Central memory CD8-positive, alpha-beta T cell (primary cell): ENCODE measurements at places on chromosomes 5 and 9.

- no peak for DNase-seq
Observed at GRCh38 chr5:53594419-53594818, 34.0 kb downstream of the NDUFS4 start.

DNA sequence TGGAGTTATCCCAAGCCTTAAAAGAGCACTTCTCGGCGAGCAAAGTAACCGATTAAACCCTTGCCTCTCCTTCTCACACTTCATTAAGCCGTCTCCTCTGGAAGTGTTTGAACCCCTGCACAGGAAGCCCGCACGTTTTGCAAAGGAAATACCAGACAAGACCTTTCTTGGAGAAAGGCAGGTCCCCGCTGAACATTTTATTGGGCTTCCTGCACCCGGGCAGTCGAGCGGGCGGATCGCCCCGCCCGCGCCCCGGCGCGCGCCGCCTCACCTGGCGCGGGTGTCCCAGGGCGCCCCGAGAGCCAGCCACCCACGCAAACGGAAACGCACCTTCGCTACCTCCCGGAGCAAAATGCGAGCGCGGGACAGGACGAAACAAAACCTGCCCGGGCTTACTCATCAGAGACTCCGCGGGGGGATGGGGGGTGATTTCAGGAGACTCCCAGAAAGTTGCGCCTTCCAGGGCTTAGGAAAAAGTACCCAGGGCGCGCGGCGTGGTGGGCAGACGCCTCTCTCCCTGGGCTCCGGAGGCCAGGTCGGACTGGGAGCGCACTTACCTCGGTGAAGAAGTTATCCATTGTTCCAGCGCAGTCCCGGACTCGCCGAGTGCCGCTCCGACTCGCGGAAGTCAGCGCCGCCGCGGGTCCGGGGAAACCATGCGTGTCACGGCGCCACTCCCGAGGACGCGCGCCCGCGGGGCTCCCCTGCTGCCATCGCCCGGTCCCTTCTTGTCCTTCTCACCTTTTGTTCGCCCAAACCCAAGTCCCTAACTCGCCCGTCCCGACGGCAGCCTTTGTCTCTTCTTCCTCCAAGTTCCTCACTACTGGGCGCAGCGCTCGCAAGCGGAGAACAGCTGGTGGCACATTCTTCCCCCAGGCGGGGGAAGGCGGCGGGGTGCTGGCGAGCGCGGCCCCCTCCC, 598 bp downstream of the MYO10 start:
- no peak for DNase-seq

DNA sequence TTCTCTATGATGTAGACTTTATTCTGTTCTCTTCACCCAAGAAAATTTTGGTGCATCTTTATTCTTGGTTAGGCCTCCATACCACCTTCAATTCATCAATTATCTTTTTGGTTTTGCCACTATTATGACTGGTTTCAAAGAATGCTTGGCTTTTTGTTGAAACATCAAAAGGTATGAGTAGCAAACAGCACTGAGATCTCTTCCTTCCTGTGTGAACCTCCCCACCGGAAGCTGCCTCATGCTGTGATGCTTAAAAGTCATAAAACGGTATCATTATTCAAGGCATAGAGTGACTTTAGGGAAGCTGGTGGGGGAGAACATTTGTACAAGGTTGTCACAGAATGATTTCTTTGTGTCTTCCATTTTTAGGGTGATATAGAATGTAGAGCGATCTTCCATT, 70.6 kb downstream of the IQGAP2 start:
- no peak for DNase-seq

DNA sequence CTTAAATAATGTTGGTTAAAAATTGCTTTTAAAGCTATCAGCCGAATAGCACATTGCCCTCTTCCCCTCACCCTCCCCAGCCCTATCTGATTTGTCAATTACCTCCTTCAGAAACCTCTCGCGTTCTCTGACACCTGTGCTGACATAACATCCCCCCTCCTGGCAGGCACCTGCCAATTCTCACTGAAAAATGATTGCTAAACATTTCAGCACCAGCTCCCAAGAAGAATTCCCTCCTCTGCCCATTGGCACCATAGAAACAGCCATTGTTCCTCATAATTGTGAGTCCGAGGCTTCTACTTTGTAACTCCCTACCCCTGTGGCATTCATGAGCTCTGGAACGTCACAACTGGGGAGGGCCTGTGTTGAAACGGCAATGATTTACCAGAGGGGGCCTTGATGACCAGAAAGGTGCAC, 20.2 kb downstream of the CDH6 start:
- DNase-seq, result no peak

GRCh38 chr5:5353681-5354080, 68.8 kb upstream of the ICE1 start:
- no peak for DNase-seq

DNA sequence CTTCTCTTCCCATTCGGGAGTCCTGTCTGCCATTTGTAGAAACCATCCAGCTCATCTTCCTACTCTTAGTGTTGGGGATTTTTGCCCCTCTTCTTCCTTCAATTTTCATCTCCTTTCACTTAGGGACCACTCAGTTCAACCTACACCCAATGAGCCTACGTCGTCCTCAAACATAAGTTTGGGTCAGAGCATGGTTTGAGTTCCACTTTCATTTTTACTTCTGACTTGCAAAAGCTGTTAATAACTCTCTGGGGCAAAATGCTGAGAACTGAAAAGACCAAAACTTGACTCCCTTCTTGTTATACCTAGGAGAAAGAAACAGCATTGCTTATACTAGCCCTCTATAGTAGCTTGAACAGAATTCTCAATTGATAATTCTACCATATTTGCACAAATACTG, 381.5 kb upstream of the MPDZ start:
- no peak for DNase-seq

GRCh38 chr9:94867842-94868312, 141.4 kb downstream of the AOPEP start:
- no peak for DNase-seq

DNA sequence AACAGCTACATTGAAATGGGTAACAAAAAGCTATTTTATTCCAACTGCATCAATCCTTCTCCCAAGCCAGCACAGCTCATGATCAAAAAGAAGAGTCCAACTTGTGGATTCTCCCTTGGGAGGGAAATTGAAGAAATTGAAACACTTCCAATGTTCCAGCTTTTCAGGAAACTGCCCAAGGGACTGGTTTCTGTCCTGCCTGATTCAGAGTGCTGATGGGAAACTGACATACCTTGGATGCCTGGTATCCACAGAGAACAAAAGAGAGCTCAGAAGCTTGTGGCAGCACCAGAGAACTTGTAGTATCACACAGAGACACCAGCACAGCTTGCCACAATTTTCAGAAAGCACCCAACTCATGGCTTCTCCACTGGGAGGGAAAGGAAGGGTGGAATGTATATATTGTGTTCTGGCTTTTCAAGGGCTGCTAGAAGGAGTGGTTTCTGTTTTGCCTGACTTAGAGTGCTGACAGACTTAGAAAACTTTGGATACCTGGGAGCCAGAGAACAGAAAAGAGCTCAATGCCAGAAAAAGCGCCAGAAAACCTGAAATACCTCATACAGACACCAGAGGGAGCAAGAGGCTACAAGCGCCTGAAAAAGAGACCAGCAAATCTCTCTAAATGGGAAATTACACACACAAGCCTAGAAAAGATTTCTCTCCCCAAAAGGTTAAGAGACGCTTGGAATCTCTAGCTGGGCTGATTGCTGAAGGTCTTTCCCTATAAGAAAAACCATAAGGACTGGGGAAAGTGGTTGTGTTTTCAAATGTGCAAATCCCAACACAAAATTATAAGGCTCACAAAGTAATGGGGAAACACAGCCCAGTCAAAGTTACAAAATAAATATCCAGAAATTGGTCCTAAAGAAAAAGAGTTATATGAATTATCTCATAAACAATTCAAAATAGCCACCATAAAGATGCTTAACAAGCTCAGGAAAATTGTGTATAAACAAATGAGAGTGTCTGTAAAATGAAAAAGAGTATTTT, 178.8 kb downstream of the SPOCK1 start:
- no peak for DNase-seq

GRCh38 chr5:15798006-15798405, 298.0 kb downstream of the FBXL7 start:
- DNase-seq, result no peak

DNA sequence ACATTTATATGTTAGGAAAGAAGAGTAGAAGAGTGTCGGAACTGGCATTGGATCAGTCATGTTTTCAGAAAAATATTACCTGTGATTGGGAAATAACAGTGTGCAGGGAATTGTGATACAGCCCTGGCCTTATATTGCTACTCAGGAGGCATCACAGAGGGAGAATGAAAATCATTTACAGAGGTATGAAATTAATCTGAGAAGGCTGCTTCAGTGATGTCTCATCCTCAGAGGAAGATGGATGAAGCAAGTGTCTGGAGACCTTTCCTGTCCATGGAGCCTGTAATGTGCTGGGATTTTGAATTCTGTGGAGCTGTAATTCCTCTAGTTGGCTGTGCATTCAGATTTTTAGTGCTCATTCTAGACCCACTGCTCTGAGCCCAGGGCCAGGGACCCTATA, 3.8 kb downstream of the ACTBL2 start:
- DNase-seq, result no peak

- DNase-seq, result no peak
Observed at GRCh38 chr5:14231156-14231555, 88.0 kb downstream of the TRIO start.

- DNase-seq, result no peak
Observed at GRCh38 chr9:77614645-77615044, 33.5 kb downstream of the GNA14 start.

DNA sequence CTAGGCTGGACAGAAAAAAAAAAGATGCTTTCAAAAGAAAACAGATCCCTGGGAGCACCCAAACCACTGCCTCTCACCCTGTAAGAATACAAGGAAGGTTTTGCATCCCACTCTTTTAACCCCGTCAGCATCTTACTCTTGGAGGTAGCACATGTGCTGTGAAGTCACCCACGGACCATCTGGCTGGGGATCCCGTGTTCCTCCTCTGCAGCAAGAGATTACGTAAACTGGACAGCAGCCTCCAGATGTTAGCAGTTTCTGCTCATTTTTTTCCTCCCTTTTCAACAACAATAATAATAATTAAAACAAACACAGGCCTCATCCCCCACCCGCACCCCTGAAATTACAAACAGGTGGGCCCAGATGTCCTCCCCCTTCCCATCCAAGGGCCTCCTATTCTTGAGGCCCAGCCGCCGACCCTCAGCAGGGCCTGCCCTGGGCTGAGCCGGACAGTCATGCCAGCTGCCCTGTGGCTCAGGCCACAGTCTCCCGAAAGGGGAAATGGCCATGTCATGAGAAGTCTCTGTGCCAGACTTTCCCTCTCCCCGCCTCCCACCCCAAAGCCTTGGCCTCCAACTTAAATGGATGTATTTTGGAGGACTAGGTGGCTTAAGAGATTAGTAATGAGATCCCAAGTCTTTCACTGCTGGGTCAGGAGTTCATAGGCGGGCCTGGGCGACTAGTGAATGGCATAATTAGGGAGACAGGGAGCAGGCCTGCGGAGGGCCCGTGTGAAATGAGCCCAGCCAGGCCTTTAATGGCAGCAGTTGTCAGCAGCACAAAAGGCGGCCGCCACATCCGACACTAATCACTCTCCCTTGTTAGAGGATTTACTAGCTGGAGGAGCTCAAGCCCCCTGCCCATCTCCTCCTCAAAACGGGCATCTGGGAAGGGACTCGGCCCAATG, 165.1 kb downstream of the PAPPA start:
- no peak for DNase-seq

GRCh38 chr5:138763037-138763778, 10.0 kb downstream of the CTNNA1 start:
- DNase-seq, result no peak

DNA sequence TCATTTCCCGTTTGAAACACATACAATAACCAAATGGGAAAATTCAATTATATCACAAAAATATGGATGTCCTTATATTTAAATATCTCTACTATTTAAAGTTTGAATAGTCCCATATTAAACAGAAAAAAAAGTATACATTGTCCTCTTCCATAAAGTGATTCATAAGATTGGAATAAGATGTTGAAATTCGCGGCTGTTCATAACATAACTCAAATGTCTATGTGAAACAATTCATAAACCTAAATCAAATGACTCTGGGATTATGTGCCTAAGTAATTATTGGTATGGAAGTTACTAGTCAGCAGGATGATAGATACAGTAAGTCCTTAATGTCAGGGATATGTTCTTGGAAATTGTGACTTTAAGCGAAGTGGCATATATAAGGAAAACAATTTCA, 3.9 kb upstream of the EFNA5 start:
- no peak for DNase-seq

GRCh38 chr5:50302815-50303490, 138.1 kb downstream of the EMB start:
- no peak for DNase-seq

DNA sequence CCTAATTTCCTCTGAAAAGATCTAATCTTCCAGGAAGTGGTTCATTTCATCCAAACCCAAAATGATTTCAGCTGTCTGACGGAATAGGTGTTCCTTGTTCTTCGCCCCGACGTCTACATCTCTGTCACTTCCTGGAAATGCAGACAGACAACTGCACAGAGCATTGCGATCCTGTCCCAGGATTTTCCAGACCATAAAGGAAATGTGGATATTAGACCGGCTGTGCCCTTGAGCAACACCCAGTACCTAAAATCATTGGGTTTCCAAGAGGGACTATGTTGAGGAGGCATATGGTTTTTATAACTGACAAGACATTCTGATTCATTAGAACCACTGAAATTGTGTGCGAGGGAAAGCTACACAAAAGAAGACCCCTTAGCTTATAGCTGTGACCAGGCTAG, 74.2 kb downstream of the MSX2 start:
- DNase-seq, result no peak

GRCh38 chr5:169020102-169020501, 280.8 kb downstream of the SLIT3 start:
- no peak for DNase-seq

GRCh38 chr9:115443890-115444289, 325.9 kb upstream of the TNC start:
- no peak for DNase-seq
